B cell (primary cell): ENCODE measurements at places on chromosomes 3 and 15.
A peak's percentile ranks its signal among the peaks of the same experiment; 100 is the strongest.

DNA sequence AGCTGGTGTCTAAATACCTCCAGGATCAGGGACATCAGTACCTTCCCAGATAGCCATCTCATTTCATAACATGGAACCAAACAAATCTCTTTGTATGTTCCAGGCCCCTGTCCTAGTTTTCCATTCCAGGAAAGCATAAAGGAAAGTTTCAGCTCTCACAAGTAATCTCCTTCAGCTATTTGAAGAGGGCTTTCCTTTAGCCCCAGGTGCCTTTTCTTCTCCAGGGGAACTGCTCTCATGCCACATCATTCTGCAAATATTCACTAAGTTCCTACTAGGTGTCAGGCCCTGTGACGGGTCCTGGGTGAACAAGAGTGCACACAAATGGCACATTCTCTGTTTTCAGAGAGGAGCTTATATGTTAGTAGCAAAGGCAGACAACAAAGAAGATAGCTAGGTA, 136.1 kb downstream of the ADAMTS9 start:
- DNase-seq: no peak

DNA sequence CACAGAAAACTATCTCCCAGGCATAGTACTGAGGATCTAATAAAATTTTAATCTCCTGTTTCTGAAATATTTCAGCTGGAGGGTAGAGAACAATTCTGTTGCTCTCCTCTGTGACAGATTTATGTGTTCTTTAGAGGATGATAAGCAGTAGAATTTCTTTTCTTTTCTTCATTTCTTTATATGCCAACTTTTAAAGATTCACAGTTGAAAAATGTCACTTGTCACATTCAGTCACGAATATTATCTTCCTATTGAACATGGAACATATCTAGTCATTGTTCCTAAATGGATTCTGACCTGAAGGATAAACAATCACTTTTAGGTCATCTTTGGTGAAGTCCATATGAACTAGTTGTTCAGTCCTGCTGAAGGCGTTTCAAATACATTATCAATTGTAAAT, 585.5 kb upstream of the DPPA4 start:
- no peak for DNase-seq

GRCh38 chr15:79973456-79974195, 2.6 kb upstream of the BCL2A1 start:
- no peak for DNase-seq

GRCh38 chr15:56165234-56165633, 78.4 kb downstream of the RFX7 start:
- no peak for DNase-seq

DNA sequence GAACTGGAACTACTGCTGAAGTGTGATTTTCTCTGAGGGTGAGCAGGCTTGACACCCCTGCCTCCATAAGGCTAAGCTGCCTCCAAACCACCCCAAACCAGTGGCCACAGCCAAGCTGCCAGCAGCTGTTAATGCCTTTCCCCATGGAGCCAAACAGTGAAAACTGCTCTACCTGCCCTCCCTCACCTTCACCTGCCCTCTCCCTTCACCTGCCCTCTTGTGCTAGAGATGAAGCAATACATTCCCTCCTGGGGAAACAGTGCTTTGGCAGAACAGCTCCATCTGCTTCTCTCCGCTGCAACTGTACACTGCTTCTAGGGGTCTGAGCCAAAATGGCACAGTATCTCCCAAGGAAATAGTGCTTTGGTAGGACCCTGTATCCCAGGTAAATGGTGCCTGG, 374.1 kb downstream of the FHIT start:
- DNase-seq: no peak

DNA sequence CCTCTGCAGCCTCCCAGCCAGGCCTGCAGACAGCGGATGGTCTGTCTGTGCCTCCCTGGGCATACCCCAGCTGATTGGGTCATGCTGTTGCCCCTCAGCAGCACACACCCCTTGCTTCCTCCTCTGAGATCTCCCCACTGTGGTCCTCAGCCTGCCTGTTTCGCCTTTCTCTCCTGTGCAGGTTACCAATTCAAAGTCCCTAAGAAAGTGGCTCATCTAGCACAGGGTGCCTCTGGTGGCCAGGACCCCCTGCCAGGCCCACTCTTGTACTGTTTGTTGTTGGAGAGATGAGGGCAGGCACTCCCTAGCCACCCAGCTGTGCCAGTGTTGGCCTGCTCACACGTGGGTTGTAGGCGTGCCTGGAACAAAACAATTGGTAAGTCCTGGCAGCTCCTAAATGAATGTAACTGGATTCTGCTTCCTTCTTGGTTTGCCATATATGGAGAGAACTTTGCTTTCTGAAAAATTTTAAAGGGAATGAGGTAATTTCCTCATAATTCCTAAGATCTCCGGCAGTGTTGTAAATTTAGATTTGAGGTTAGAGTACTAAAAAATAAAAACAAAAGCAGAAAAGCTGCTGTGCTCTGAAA, 213.2 kb upstream of the IL12A start:
- no peak for DNase-seq

GRCh38 chr3:138438896-138439295, 4.5 kb downstream of the ESYT3 start:
- DNase-seq: no peak

GRCh38 chr3:194140520-194141414, 4.8 kb downstream of the HES1 start:
- peak; percentile 55 for DNase-seq

DNA sequence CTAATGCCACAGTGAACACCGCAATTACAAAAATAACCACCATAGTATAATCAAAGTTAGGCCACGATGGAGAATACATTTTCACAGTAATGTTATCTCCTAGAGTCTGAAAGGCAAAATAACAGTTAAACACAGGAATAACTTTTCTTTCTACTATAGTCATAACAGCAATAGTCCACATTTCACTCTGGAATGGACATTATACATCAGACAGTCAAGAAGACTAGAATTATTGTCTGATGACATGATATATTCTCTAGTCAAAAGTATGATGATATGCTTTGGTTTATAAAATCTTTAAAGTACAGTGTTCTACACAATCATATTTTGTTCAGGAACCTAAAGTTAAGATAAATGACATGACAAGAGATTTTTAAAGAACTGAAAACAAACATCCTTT, 18.0 kb downstream of the SPPL2A start:
- DNase-seq: no peak

DNA sequence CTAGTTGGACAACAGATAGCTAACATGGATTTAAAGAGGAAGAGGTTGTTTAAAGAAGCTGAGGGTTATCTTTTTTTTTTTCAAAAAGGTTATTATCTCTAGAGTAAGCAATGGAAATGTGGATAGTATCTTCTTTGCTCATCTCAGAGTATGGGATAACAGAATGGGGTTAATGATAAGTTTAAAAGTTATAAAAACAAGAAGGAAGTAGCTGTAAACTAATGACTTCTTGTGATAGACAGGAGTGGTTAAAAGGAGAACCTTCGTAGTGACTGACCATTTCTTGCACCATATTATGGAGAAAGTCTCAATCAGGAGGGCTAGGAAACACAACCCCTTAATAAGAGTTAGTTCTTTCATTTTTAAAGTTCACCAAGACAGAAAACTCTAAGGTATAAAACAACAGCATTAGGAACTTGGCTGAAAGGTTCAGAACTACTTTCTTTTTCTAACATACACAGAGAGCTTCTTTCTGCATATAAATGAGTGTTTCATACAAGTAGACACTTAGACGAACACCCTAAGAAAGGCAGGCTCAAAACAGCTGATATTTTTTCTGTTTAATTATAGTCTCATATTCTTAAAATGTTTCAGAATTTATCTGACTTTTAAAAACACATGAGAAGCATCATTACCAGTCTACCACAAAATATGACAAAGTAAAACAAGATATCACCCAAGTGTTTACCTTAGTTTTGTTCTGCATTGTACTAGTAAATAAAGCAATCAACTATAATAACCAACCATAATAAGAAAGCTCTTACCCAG, 140.0 kb downstream of the MEIS2 start:
- DNase-seq: no peak

- DNase-seq: no peak
These were observed 3.6 kb upstream of the GLCE start for GRCh38 chr15:69156736-69157381.

DNA sequence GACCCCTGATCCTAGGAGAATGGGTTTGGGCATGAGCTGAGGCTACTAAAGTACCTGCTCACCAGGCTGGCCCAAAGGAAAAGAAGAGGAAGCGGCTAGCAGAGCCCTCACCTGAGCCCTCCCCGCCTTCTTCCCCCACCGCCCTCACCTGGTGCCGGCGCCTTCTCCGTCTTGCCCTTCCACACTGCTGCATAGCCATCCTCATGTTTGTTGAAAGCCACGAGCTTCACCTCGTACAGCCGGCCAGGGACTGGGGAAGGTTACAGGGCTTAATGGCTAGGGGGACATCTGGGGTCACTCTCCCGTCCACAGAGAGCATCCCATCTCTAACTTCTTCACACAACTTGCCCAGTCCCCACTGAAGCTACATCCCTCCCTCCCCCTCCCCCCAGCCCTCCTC, 13.9 kb upstream of the IGDCC3 start:
- no peak for DNase-seq

GRCh38 chr15:60839510-60840211, 360.7 kb upstream of the ICE2 start:
- DNase-seq: no peak

DNA sequence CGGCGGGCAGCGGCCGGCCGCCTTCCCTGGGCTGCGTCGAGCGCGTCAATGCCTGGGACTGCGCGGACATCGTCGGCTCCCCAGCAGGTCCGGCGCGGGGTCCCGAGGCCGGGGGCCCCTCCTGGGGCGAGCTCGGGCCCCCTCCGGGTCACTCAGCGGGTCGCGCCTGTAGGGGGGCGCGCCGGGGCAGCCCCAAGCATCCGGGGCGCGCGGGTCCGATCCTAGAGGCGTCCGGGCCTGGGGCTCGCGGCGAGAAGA, 725 bp downstream of the TLE3 start:
- no peak for DNase-seq

GRCh38 chr3:186614266-186614596, 1.4 kb downstream of the AHSG start:
- no peak for DNase-seq

DNA sequence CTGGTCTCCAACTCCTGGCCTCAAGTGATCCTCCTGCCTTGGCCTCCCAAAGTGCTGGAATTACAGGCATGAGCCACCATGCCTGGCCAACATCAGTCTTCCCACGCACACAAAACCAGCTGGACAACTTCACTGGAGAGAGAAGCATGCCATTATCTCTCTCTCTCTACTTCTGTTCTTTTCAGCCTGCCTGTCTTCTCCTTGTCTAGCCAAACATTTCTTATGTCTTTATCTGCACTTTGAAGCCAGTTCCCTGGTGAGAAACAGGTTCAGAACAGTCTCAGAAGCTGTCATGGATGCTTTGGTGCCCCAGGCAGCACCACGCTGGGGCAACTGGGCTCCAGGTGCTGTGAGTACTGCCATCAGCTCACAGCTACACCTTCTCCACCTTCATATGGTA, 79.8 kb downstream of the PRICKLE2 start:
- DNase-seq: no peak

GRCh38 chr3:106125321-106125720, 256.5 kb upstream of the CBLB start:
- DNase-seq: no peak

DNA sequence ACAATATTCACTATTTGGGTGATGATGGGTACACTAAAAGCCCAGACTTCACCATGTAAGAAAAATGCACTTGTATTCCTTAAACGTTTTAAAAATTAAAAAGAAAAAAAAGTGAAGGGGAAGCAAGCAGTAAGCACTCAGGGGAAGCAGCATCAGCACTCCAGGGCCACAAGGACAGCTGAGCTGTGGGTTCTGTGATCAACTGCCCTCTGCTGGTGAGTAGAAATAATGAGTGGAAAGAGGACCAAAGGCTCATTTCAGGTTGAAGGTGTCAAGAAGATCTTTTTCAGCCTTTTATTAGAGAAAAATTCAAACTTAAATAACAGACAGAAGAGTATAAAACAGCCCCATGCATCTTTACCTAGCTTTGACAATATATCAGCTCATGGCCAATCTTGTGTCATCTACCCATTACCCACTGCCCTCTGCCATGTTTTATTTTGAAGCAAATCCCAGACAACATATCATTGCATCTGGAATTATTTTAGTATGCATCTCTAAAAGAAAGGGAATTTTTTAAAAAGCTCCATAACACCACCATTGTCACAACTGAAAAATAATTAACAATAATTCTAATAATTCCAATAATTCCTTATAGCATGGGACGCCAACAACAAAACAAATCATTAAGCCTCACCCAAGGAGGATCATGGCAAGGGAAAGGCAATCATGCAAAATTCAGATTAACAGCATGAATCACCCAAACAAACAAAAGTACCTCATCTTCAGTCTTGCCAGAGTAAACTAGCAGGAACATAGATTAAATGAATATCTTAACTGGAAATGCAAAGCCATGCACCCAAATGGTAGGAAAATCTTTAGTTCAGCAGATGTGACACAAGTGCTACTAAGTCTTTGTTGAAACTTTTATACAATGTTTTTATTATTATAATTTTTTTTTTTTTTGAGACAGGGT, 42.5 kb downstream of the TAMM41 start:
- DNase-seq: peak; percentile 55

DNA sequence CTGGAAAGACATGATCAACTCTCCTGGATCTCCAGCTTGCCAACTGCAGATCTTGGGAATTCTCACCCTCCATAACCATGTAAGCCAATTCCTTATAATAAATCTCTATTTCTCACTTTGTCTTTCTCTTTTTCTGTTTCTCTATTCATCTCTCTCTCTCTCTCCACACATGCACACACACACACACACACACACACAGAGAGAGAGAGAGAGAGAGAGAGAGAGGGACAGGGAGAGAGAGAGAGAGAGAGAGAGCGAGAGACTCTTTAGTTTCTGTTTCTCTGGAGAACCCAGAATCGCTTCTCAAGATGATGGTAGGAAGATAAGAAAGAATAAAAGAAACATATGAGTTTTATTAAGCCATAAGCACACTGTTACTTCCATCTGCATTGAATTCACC, 111.9 kb downstream of the BCHE start:
- no peak for DNase-seq

DNA sequence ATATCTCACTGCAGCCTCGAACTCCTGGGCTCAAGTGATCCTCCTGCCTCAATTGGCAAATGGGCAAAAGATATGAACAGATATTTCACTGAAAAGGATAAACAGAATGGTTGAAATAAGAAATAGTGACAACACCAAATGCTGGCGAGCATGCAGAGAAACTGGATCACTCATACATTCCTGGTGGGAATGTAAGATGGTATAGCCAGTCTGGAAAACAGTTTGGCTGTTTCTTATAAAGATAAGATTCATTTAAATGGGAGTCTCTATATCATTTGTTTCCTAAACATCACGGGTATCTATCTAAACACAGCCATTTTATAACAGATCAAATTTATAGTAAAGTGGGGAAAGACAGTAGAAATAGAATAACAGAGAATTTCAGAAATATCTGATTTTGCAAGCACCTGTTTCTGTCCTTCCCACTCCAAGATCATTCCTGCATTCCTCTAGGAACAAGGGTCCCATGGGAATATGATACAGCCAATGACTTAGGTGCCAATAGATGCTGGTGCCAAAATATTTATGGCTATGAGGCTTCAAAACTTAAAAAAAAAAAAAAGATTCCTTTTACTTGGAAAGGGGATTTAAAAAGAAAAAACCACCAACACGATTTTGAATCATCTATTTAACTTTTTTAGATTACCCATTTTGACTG, 9.9 kb upstream of the TFDP2 start:
- no peak for DNase-seq

- no peak for DNase-seq
These were observed 84.3 kb upstream of the NEO1 start for GRCh38 chr15:72967811-72968530.

- DNase-seq: no peak
These were observed 215.8 kb downstream of the ROBO1 start for GRCh38 chr3:79551997-79552396.
